A549 (cell line): ENCODE measurements at places on chromosomes 11 and 22.

- no peak for DNase-seq
Measured at GRCh38 chr11:66332371-66333219, 3.6 kb downstream of the RIN1 start.

DNA sequence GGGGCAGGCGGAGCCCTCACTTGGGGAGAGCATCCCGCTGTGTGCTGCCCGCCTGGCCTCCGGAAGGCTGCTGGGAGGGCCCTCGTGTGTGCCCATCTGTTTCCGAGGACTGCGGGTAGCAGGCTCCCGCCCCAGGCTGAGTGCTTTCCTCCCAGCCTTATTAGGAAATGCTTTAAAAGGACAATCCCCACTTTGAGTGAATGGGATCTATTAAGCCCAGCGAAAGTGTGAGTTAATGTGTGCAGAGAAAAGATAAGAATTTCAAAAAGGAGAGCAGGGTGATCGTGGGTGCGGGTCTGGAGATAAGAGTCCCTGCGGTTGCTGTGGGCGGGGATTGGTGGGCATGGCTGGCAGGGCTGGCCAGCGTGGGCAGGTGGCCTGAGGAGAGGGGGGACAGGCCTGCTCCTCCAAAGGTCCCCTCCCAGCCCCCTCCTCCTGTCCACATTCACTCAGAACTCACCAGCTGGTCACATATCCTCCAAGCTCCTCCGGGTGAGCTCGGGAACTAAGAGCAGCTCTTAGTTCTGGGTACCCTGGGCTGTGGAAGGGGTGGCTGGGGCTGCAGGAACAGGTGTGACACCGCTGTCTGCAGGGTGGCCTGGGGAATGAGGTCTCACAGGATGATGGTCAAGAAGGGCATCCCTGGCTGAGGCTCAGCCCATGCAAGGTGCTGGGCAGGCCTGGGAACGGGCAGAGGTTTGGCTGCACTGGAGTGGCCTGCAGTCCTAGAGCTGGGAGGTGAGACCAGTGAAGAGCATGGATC, 1260.3 kb downstream of the BRD1 start:
- no peak for DNase-seq

GRCh38 chr22:45602824-45603595, 68.6 kb upstream of the ATXN10 start:
- DNase-seq, result peak; percentile 82

- DNase-seq, result no peak
Measured at GRCh38 chr11:111336582-111337256, 38.4 kb downstream of the POU2AF3 start.

DNA sequence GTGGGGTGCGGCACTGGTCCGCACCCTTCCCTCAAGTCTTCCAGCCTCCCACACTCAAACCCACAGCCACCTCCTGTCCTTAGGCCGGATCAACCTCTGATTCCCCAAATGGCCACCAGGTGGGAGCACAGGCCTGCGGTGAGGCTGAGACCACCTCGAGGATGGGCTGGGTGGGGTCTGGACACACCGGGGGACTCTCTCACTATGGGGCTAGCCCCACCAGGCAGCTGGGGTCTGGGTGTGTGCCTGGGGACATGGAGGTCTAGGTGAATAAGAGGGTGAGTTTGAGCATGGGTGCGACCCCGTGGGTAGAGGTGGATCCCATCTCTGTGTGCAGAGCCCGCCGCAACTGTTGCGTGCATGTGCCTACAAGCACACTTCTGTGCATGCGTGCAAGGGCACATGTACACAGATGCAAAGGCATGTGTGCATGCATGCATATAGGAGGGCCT, 32.6 kb downstream of the MYO18B start:
- no peak for DNase-seq

DNA sequence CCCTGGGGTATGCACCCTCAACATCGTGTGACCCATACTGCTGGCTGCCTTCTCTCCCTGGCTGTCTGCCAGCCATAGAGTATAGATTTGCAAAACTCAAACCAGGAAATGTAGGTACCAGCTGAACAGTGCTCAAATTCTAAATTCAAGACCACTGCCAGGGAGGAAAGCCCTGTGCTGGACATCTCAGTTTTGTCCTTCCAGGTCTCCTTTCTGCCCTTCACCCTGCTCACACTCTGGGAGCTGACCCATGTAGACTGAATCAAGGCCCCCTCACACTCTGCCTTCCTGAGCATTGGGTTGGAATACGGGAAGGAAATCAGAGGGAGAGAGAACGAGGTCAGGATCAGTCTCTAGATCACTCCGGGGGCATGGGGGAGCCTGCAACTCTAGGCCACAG, 12.4 kb upstream of the DRD2 start:
- no peak for DNase-seq

DNA sequence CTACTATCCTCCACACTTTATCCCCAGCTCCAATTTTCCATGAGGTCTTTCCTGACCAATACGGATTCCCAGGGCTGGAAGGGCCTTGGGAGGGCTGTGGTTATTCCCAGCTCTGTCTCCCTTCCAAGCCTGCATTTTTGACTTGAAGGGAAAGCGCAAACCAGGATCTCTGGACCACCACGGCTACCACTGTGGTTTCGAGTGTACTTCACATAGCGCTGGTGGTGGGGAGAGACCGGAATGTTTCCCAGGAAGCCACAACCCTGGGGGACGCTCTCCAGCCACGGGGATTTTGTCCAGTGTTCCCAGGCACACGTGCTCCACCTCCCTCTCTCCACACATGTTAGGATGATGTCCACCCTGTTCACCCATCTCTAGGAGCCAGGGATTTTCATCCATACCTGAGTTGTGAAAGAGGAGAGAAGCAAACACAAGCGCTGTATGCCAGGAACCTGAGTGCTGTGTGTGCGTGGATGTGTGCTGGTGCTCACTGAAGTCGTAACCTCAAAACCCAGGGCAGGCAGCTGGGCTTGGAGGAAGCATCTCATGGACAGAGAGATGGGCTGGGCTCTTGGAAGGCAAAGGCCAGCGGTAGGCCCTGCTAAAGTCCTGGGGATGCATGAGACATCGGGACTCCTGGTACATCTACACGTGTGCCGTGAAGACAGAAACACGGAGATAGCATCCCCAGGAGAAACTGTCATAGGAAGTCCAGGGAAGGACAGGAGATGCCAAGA, 1.3 kb upstream of the NPTXR start:
- no peak for DNase-seq

DNA sequence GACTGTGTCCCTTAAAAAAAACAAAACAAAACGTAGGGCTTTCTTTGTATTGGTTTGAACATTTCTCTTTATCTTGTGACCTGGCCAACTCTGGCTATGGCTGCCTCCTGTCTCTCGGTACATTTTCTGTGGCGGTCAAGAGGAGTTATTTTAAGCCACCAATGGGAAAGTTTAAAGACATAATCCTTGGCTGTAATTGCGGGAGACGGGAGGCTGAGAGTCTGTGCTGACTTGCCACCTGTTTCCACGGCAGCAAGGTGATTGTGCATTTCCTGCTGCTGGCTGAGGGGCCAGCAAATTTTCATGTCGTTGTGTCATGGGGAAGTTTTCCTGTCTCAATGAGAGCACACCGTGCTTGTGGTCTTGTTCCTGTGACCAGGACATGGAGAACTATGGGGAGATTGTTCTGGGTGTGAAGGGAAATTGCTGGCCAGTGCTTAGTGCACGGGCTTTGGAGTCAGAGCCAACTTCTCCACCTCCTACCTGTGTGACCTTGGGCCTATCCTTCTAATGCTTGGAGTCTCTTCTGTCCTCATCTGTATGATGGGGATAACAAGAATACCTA, 11.0 kb downstream of the PTPRJ start:
- no peak for DNase-seq

DNA sequence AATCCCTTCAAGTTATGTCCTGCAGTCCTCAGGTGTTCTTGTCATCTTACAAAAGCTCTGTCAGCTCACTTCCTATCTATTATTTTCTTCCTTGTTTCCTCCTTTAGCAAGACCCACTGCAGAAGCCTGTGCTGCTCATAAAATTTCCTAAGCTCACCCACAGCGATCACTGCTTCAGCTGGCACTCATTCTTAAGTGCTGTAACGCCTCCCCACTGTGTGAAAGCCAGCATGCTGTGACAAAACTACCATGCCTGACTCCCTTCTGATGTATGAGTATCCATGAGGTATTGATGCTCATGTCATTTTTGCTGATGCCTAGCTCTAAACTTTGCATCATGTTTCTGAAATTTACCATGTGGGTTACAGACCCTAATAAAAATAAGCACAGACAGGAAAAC, 41.5 kb upstream of the CNTN5 start:
- no peak for DNase-seq

GRCh38 chr11:69339983-69340565, 46.1 kb downstream of the MYEOV start:
- DNase-seq, result no peak

- no peak for DNase-seq
Measured at GRCh38 chr22:50268655-50269113, 1.5 kb downstream of the MAPK11 start.

DNA sequence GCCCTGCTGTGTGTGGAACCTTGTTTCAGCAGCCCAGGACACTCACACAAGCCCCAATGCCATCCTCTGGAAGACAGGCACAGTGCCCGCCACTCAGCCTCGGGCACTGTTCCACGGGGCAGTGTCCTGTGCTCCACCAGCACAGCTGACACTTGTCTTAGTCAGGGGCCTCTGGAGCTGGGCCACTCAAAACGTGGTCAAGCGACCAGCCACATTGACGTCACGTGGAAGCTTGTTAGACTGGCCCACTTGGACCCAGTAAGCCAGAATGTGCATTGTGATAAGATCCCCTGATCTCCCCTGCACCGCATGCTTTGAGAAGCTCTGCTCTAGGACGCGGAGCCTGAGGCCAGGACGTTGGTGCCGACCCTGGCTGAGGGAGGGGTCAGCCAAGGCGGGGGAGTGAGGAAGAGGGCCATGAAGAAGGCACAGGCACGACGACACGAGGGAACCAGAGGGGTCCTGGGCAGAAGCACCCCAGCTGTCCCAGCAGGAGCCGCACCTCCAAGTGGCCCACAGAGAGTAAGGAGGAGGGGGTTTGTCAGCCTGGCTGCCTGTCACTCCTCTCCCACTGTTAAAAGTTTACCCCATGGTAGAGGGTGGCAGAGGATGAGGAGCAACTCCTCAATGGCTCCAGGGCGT, 64.6 kb downstream of the LINC01488 start:
- DNase-seq, result no peak

GRCh38 chr11:13210424-13210823, 67.2 kb upstream of the BMAL1 start:
- peak; percentile 88 for DNase-seq

GRCh38 chr11:129930296-129930695, 34.9 kb upstream of the NFRKB start:
- DNase-seq, result no peak

- no peak for DNase-seq
Measured at GRCh38 chr22:21753374-21754111, 17.9 kb upstream of the YPEL1 start.

- no peak for DNase-seq
Measured at GRCh38 chr22:44473580-44473979, 24.5 kb downstream of the RTL6 start.

GRCh38 chr11:61923166-61924063, 6.0 kb upstream of the RAB3IL1 start:
- DNase-seq, result no peak

DNA sequence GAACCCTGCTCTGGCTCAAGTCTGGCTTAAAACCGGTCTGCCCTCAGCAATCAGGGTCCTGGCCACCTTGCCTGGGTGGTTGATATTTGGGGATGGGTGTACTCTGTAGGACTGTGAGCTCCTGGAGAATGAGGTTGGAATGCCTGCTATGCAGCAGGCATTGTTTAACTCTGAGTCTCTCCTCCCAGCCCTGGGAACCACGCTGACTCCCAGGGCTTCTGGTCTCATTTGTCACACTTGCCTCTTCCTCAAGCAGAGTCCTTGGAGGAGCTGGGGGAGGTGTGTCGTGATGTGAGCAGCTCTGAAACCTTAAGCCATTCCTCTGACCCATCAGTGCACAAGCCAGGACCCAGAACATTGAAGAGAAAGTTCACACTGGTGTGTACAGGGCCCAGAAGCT, 340.1 kb downstream of the MN1 start:
- DNase-seq, result peak; percentile 58

GRCh38 chr11:112693781-112694180, 267.4 kb upstream of the NCAM1 start:
- no peak for DNase-seq

DNA sequence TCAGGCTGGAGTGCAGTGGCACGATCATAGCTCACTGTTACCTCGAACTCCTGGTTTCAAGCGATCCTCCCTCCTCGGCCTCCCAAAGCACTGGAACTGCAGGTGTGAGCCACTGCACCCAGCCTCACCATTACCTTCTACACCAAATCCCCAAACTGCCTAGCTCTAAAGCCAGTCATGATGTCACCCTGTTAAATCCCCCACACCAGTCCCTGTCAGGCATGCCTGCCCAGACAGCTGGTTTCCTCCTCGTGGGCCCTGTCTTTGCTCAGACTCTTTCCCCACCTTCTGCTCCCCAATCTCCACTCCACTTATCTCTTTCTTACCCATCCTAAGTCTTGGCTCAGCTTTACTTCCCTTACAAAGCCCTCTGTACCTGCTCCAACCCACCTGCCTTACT, 12.5 kb upstream of the EXPH5 start:
- DNase-seq, result no peak

DNA sequence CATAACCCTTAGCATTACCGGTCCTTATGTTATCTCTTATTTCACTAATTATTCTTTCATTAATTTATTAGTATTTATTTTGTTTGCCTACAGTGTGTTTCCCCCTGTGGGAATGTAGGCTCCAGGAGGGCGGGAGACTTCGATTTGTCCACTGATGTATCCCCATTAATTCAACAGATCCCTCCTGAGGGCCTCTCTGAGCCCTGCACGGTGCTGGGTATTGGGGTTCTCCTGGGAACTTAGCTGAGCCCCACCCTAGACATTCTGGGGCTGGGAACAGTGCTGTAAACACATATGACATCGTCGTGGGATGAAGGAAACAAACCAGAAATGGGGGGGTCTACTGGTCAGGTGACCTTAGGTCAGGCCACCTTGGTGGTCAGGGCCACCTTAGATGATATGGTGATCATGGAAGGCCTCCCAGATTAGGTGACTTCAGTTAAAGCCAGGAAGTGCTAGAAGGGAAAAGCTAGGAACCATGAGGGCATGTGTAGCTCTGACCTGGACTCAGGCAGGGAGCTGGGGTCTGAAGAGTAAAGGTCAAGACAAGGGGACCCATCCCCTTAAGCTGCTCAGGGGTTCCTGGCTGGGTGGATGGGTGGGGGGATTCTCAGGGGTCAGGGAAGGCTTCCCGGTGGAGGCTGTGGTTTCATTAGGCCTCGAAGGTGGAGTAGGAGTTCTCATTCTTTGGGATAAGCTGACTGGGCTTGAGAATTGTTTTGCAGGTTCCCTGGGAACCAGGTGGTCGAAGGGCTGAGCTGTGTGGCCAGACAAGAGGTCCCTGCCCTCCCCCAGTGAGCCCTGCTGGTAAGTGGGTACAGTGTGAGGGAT, 1.0 kb downstream of the PHETA2 start:
- DNase-seq, result no peak
